ENCODE measurements at places on chromosomes 5 and 9. TPM values are rescaled to one million over a fixed set of nuclear protein-coding genes. Genes with fewer than 3 reads are reported as not detected.

DNA sequence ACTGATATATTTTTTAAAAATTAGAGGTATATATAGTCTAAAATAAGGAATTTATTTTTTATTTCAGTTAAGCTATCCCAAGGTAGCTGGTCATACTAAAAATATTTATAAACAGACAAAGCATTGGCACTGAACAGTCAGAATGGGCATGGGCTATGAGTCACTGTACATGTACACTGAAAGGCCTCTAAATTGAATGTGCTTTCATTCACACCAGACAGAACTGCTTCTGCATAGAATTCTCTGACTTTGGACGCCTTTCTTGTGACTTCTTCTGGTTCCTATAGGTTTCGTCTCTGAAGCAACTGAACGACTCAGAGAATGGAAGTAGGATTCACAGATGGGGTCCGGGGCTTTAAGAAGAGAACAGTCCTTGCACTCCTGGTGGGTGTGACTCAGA, 394.8 kb upstream of the MEF2C start:
- H3K4me1 ChIP-seq, result no peaks in the 10 kb centered on the region
- H3K36me3 ChIP-seq, result no peaks in the 10 kb centered on the region
- H3K27ac ChIP-seq, result no peak overlapping the region
- H3K4me3 ChIP-seq, result no peak overlapping the region

GRCh38 chr5:73687357-73687756, 61.4 kb downstream of the ARHGEF28 start:
- H3K4me3 ChIP-seq, result no peak overlapping the region
- no peaks in the 10 kb centered on the region for H3K4me1 ChIP-seq
- H3K36me3 ChIP-seq, result no peaks in the 10 kb centered on the region
- H3K27ac ChIP-seq, result no peak overlapping the region
- H3K27me3 ChIP-seq, result no peaks in the 10 kb centered on the region

DNA sequence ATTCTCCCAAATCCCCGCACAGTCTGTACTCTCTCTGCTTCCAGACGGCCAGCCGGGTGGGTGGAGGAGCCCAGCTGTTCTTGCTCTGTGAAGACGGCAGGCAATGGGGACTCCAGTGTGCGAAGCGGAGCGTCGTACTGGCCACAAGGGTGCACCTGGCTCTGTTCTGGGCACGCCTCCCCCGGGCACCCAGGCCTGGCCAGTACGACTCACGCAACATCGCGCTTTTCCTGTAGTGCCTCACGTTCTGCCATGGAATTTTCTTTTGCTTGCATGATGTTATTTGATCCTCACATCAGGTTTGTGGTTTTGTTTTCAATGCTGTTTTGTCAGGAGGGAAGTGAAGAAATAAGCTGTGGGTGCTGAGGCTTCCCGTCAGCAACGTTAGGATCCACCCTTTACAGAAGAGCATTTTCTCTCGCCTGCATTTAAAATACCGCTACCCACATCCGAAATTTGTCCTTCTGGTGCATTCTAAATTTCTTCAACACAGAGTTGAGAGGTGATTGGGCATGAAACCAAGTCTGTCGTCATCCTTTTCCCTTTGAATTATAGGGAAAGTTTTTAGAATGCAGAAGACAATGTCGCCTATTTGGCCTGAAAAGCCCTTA, 311.7 kb downstream of the TRIM36 start:
- H3K36me3 ChIP-seq, result no peaks in the 10 kb centered on the region
- no peak overlapping the region for H3K4me3 ChIP-seq
- H3K4me1 ChIP-seq, result no peaks in the 10 kb centered on the region
- DNase-seq, result peak; percentile 61
- no peaks in the 10 kb centered on the region for H3K27me3 ChIP-seq
- H3K27ac ChIP-seq, result no peak overlapping the region

- no peaks in the 10 kb centered on the region for H3K4me1 ChIP-seq
- peak overlapping the region; percentile 66 for H3K27ac ChIP-seq
- H3K27me3 ChIP-seq, result no peaks in the 10 kb centered on the region
- DNase-seq, result no peak
- H3K36me3 ChIP-seq, result no peaks in the 10 kb centered on the region
Observed at GRCh38 chr5:60520451-60521227, 179.3 kb downstream of the DEPDC1B start.

SLCO6A1 gene
- not detected for total RNA-seq

RARS1 gene
- 43.8 TPM for total RNA-seq

NOTCH1 gene
- total RNA-seq, result 39.7 TPM
